ENCODE measurements at places on chromosomes 12 and 14.

GRCh38 chr12:30828686-30829085 lies 73.9 kb upstream of the CAPRIN2 start:
- DNase-seq: no peak

- no peak for DNase-seq
These were observed 143.6 kb downstream of the CPNE8 start for GRCh38 chr12:38761636-38762342.

DNA sequence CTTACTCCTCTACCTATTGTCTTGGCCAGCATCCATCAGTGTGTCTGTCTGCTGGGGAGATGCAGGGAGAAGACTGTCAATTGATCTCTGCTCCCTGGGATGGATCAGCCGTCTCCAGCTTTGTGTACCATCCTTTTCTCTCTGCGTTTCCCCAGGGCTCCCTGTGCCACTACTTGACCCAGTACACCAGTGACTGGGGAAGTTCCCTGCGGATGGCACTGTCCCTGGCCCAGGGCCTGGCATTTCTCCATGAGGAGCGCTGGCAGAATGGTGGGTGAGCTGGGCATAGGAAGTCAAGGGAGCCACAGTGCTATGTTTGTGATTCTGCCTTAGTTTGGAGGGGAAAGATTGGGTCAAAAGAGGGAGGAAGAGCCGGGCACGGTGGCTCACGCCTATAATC lies 5.1 kb downstream of the AMHR2 start:
- DNase-seq: no peak

DNA sequence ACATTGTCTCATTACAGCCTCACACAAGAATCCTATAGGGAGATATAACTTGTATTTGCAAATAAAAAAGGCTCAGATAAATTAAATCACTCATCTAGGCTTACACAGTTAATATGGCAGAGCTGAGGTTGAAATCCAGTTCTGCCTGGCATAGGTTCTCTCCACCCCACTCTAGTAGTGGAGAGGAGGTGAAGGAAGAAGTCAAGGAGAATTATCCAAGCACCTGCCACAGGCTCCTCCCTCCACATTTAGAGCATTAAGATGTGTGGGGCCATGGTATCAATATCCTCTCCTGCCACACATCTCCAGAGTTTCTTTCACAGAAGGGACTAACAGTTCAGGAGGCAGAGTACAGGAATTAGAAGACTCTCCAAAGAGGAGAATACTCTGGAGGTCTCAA lies 22.5 kb upstream of the STAC3 start:
- no peak for DNase-seq

GRCh38 chr14:22088614-22089342 lies 415.2 kb upstream of the OR4E1 start:
- no peak for DNase-seq

GRCh38 chr14:97106166-97106565 lies 309.0 kb downstream of the VRK1 start:
- no peak for DNase-seq

DNA sequence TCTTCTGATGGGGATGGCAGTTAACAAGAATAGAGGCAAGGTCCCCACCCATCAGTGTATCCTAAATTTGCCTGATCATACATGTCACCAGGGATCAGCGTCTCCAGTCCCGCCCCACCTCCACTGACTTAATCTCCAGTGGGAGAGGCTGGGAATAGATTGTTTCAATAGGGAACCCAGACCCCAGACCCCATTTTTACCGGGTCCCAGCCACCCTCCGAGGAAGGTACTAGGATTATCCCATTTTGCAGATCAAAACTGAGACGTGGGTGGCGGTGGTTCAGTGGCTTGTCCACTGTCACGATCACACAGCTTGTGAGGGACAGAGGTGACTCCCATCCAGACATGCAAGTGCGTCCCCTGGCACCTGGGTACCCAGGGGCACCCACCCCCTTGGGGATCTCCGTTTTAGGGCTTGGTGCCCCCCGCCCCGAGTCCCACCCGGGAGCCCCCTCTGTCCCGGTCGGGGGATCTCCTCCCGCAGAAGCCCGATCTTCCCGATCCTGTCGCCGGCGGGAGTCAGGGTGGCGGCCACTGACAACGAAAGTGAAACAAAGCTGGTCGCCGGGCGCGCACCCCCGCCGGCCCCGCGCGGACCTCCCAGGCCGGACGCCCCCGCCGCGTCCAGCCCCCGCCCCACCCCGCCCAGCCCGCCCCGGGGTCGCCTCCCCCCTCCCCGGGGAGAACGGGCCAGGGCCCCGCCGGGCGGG lies 523 bp downstream of the WSB2 start:
- DNase-seq: no peak

DNA sequence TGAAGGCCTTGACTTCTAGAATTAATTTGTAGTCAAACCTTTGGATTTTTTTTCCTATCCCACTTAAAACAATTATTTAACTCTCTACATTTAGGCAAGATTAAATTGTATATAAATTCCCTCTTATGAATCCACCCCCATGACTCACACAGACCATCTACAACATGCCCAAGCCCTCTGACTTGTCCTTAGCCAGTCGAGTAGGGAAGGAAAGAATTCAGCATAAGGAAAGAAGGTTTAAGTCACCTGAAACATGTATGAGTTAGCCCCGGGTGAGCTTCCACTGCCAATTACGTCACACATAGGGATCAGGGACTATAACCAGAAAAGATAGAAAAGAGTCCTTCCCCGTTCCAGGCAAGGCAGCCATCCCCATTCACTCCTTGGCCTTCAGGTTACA lies 14.9 kb upstream of the RESF1 start:
- DNase-seq: no peak

DNA sequence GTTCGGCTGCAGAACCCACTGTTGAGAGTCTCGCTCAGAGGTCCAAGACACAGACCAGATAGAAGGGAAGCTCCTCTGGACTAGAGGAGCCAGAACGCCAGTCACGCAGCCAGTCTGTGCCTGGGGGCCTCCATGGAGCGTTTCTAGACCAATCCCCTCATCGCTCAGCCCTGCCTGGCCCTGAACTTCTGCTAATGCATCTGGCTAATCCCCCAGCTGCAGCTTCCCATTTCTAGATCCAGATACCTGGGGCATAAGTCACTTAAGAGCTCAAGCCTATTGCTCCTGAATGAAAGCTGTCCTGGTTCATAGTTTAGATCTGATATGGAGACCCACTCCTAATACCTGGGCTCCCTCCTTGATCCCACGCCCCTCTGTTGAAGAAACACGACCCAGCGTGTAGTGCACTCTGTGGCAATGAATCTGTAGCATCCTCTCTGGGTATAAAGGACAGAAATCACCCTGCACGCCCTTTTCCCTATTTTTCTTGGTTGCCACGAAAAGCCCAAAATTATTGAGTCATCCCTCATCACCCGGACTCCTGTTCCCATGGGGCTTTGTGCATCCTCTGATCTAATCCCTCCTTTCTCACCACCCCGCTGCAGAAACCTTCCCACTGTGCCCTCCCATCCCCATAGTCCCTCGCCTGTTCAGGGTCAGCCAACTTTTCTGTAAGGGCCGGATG lies 341.6 kb upstream of the FKBP4 start:
- no peak for DNase-seq

DNA sequence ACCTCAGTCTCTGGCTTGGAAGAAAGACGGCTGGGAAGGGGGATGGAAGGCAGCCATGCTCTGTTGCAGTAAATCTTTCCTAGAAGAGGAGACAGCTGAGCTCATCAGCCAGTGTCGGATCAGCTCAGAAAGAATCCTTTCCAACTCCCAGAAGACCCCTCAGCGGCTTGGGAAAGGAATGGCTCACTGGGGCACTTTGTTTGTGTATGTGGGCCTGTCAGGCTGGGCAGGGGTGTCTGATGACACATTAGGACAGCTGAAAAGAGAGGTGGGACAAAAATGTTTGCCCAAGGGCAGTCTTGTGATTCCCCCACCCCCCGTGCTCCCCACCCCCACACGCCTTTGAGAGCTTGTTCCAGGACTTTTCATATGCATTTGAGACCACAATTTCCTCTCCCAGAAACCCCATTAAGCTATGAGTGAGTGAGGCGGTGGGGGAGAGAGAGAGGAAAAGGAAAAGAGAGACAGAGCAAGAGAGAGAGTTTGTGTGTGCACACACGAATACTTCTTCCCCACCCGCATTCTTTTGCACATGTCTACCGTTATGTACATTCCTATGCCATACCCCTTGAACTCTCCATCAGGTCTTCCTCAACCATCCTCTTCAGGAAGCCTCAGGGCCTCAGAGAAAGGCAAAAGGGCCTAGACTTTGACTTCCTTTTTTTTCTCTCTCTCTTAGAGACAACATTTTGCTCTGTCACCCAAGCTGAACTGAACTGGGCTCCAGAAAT lies 198.9 kb downstream of the ZFP36L1 start:
- DNase-seq: no peak

GRCh38 chr12:108826101-108826806 lies 31.1 kb downstream of the SSH1 start:
- no peak for DNase-seq

GRCh38 chr12:83092129-83092528 lies 405.4 kb downstream of the TMTC2 start:
- no peak for DNase-seq

DNA sequence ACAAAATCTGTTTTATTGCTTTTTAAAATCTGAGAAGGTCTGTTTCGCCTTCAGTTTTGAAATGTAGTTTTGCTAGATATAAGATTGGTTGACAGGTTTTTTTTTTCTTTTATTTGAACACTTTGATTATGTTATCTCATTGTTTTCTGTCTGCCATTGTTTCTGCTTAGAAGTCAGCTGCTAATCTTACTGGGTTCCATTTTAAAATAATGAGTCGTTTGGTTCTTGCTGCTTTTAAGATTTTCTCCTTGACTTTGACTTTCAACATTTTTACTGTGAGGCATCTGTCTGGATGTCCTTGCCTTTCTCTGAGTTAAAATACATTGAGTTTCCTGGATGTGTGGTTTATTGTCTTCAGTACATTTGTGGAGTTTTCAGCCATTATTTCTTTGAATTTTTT lies 56.7 kb downstream of the ADIPOR2 start:
- no peak for DNase-seq

DNA sequence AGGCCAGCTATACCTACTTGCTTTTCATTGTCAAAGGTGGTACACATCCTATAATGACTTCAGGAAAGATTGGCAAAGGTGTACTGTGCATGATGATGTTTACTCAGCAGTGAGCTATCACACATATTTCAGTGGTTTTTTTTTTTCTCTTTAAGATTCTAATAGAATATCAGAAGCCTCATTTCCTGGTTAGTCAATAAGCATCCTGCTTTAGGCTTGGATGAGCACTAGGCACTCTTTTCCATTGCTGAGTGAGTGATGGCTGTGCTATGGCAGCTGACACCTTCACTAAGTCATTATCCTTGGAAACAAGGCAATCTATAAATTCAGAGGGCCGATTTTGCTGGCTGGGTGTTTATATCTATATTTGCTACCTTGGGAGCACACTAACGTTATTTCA lies 161.1 kb upstream of the RASSF8 start:
- DNase-seq: no peak

GRCh38 chr14:104475256-104475655 lies 104.3 kb upstream of the C14orf180 start:
- DNase-seq: no peak

- no peak for DNase-seq
These were observed 41.2 kb upstream of the C12orf75 start for GRCh38 chr12:105289114-105289904.

GRCh38 chr12:84637926-84638325 lies 274.7 kb downstream of the SLC6A15 start:
- no peak for DNase-seq
